ENCODE measurements at places on chromosomes 16 and 17.

DNA sequence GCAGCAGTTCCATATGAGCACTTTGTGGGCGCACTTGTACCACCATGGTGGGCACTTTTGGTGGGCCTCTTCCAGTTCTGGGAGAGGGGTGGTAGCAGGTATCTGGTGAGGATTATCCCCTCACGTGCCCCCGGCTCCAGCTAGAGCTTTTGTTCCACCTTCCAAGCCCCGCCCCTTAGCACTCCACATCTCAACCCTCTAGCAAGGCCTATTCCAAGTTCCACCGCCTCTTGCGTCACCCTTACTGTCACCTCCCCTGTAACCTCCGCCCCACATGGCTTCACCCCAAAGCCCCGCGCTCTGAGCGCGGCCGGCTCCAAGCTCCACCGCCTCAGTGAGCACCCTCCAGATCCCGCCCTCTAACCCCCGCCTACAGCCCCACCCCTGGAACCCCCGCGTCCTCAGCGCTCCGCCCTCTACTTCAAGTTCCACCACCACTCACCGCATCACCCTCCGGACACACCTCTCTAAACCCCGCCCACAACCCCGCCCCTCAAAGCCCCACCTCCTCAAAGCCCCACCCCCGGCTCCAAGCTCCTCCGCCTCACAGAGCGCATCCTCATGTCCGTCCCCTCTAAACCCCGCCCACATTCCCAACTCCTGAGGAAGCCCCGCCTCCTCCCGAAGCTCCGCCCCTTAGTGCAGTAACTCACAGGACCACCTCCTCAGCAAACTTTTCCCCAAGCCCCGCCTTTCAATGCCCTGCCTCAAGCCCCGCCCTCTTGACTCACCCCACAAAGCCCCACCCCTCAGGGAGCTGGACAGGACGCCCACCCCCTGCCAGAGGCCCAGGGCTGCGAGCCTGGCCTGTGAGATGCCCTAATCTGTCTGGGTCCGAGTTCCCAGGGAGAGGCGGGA lies 11.1 kb downstream of the SCN4A start:
- no peak for DNase-seq

DNA sequence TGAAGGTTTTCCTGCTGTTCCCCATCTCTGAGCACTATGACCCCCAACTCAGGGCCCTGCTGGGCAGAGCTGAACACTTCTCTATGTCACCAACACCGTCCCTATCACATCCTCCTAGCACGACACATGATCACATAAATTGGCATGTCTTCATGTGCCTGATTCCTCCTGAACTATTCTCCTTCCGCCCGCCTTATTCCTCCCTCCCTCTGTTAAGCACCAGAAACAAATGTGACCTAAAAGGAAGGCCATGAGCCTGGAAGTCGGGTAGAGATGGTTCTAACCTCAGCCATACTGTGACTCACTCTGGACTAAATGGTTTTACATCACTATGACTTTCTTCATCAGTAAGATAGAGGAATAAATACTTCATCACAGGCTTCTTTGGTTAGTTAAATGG lies 80.8 kb upstream of the DYNLRB2 start:
- no peak for DNase-seq

GRCh38 chr17:60142872-60143499 lies 6.8 kb upstream of the CA4 start:
- DNase-seq, result no peak

DNA sequence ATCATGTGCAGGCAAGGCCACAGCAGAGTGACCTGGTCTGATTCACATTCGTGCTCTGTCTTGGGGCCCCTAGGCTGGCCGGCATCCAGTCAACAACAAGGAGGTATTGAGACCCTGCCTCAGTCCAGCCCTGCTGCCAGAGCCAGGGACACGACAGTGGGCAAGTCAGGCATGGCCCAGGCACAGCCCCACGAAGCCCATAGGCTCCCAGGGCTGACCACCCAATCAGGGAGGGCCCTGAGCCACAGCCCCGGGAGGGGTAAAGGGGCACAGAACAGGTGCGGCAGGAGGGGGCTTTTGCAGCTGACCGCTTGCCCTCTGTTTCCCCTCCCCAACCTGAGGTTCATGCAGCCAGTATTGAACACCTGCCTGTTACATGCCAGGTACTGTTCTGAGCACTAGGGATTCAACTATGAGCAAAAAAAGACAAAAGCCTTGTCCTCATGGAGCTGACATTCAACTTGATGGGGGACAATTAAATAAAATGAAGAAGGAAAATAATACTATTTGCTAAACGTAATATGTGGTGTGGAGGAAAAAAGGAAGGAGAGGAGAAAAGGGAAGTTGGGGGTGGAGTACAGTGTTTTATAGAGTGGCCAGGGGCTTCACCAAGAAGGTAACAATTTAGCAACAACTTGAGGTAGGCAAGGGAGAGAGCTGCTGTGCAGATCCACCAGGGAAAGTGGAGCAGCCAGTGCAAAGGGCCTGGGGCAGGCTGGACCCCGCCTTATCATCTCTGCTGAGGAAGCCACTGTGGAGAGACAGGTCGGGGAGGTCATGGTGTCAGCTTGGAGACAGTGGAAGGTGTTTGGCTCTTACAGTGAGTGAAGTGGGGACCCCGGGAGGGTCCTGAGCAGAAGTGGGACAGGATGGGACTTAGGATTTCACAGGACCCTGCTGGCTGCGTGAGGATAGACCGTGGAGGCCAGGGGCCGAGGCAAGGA lies 6.1 kb downstream of the DRC3 start:
- no peak for DNase-seq

- DNase-seq, result no peak
These were observed 906 bp upstream of the CARMIL2 start for GRCh38 chr16:67644038-67644437.

GRCh38 chr17:72884066-72884465 lies 208.4 kb downstream of the SLC39A11 start:
- DNase-seq, result no peak

DNA sequence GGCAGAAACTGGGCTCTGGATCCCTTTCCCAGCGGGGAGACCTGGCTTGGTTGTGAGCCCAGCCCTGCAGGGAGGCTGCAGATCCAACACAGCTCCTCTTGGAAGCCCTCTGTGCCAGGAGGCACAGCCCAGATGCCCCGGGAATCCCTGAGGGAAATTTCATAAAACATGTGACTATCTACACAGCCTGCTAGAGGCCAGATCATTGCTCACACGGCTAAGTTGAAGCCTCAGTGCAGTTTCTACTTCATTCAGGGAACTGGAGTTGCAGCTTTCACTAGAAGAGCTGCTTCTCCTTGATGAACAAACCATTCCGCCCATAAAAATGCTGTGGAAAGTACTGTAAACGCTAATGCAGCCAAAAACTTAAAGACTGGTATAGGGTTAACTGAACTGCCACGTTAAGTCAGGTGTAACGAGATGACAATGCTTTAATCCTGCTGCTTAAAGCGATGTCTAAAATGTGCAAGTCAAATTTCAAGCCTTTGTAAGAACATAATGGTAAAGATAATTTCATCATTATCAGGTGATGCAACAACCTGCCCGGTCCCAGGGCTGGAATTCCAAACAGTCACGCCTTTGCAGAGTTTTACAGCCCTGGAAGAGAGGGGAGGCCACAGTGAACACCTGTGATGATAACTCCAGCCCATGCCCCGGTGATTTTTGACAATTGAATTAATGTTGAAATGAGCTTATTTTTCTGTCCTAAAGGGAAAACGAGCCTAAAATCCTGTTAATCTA lies 172.5 kb downstream of the ZFHX3 start:
- DNase-seq, result no peak

GRCh38 chr16:69579783-69580481 lies 14.2 kb downstream of the NFAT5 start:
- DNase-seq, result no peak

DNA sequence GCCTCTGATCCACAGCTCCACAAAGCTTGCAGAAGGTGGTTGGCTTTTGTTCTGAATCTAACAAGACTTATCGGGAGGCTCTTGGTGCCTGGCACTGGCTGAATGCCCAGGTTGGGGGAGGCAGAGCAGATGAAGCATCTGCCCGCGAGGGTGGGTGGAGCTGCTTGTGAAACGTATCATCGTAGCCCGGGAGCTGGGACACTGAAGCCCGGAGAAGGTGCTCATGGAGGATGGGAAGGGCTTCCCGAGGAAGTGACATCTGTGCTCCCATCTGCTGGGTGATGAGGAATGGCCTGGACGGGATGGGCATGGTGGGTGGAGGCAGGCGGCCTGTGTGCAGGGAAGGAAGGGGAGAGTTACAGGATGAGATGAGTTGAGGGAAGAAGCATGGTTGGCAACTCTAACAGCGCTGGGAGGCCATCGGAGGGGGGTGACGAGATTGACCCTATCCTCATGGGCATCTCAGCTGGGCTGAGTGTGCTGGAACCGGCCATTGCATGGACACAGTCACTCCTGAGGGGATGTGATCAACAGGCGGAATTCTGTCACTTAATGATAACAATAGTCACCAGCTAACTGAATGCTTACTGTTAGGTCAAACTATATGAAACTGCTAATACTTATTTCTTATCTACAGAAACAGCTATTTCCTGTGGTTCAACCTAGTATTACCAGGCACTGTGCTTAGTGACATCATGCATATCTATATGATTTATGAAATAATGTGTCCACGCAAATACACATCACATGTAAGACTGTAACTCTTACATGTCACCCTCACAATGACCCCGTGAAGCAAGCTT lies 102.7 kb downstream of the ABCC6 start:
- DNase-seq, result no peak

DNA sequence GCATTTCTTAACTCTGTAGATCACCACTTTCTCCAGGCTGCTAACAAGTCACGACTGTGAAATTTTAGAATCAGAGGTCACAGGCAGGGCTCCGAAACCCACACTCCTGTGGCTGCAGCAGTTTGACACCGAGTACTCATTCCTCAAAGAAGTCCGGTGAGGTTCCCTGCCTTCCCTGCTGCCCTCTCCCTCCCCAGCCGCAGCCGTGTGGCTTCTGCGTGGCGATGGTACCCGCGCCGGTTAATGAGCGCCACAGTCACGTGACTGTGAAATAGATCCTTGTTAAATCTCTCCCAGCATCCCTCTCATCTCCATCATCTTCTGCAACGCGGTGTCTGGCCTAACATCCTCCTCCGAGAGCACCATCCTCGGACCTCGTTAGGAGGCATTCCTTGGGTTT lies 65.2 kb upstream of the ENDOV start:
- DNase-seq, result no peak

- no peak for DNase-seq
These were observed 351 bp upstream of the GDPD1 start for GRCh38 chr17:59219992-59220327.

DNA sequence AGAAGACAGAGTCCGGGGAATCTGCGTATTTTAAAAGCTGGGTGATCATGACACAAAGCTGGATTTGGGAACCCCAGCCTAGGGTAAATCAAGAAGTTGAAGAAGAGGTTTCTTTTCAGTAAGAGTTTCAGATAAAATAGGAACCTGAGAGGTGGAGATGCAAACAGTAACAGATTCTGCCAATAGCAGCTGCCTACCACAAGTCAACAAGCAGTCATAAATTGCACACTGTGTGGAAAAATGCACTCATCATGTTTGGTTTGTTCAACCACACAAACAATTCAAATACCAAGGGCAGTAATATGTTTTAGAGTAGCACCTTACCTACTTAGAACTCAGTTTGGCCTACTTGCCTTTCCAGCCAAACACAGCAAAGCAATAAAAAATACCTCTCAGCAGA lies 14.0 kb downstream of the MYO1D start:
- DNase-seq, result no peak

DNA sequence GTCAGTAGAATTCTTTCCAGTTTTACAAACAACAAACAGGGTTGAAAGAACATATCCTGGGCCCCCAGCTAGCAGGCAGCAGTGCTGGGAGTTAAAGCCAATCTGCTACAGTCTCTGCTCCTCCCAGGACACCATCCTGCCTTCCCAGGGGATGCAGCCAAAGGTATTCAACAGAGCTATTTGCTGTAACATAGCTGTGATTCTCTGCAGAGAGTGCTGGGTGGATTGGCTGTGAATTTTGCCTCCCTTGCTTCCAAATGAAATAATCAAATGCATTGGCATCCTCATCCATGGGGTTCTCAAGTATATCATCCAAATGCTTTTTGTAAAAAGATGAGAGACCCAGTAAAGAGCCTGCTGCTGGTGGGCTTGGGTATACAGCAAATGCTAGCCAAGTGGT lies 124.3 kb downstream of the NPIPB5 start:
- DNase-seq, result no peak

GRCh38 chr16:79721270-79721669 lies 120.7 kb upstream of the MAF start:
- no peak for DNase-seq

DNA sequence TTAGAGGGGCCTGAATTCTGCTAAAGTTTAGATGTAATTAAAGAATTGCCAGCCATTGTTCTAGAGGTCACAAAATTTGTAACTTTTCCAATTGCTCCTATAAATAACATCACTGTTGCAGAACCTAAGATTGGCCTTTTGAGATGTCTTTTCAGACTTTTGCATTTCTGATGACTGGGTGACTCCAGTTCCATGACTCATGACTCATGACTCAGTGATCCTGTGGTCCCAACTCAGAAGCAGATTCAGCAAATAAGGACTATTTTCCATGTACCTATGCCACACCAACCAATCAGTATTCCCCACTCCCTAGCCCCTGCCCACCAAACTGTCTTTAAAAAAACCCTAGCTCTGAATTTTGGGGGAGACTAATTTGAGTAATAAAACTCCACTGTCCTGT lies 740.9 kb downstream of the CDH8 start:
- DNase-seq, result no peak

DNA sequence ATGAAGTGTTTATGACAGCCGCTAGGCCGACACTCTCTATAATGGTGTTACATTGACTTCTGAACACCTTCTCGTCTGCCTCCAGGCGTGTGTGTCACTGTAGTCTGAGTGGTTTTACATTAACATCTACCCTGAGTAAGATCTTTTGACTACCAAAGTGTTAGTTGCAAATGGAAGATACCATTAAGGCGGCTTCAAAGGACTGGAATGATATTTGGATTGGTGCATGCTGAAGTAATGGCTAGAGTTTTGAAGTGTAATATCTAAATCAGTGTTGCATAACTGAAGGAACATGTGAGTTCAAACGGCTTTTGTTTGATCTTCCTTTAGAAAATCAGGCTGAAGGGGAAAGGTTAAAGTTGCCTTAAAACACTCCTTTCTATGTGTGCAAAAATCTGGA lies 52.2 kb downstream of the BCAS3 start:
- DNase-seq, result no peak

DNA sequence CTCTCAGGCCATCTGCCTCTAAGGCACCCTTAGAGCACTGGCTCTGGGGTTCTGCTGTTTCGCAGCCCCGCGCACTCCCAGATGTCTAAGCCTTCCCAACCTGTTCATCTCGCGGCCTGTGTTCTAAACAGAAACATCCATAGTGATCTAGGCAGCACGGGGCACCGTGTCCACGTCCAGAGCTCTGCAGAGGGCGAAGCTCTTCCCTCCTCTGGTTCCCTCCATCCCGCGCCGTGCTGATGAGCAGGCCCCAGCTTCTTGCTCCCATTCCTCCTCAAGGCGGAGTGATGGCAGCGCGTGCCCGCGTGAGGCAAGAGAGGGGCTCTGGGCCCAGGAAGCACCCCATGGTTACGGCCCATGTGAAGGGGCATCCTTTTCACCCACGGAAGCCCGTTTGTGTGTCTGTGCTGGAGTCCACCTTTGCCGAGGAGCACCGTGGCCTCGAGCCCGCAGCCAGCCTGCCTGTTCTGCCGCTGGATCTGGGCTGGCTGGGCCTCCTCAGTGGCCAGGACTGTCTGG lies 3.6 kb downstream of the SPIRE2 start:
- DNase-seq, result no peak
